CD4-positive, alpha-beta T cell treated with Interferon alpha-2 for 1 hour (primary cell): ENCODE measurements at places on chromosomes 2 and 18.

DNA sequence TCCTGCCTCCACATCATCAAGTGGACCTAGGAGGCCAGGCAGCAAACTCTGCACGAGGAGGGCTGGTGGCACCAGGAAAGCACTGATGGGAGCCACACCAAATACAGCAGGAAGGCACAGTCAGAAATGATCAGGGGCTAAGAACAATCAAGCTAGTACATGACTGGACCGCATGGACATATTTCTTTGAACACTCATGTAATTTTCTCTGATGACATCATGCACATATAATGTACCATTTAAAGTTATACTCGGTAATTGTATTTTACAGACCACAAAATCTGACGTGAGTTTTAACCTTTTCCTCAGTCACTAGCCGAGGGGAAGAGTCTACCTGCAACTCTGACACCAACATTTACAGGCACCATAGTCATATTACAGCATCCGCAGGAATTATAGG is 76.7 kb downstream of the XDH start:
- no peak for DNase-seq

GRCh38 chr2:11024687-11025086 is 113.0 kb downstream of the KCNF1 start:
- no peak for DNase-seq

GRCh38 chr2:231977430-231977829 is 15.9 kb downstream of the DIS3L2 start:
- DNase-seq: no peak

DNA sequence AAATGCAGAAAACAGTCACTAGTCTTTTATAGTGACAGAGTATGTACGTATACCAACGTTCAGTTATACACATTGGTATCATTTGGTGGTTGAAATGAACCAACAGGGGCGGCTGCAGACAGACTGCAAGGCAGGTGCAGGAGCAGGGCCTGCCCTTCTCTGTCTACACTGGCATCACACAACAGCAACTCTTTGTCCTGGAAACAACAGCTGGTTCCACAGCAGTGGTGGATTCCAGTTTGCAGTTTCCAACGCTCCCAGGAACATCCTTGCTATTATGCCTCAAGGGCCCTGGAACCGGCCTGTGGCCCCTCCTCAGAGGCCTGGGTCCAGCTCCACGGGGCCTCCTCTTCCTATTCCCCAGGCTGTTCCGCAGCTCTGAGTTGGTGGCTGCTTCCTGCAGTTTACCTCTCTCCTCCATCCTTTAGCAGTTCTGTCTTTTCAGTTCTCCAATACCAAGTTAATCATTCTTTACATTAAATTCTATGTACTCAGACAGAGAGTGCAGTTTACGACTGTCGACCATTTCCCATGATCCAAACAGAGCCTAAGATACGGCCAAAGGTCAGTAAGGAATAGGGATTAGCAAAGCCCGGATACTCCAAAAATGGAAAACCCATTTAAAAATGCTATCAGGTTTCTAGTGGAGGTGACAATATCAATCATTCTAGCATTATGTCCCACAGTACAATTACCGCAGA is 87.8 kb downstream of the NOL10 start:
- DNase-seq: no peak

DNA sequence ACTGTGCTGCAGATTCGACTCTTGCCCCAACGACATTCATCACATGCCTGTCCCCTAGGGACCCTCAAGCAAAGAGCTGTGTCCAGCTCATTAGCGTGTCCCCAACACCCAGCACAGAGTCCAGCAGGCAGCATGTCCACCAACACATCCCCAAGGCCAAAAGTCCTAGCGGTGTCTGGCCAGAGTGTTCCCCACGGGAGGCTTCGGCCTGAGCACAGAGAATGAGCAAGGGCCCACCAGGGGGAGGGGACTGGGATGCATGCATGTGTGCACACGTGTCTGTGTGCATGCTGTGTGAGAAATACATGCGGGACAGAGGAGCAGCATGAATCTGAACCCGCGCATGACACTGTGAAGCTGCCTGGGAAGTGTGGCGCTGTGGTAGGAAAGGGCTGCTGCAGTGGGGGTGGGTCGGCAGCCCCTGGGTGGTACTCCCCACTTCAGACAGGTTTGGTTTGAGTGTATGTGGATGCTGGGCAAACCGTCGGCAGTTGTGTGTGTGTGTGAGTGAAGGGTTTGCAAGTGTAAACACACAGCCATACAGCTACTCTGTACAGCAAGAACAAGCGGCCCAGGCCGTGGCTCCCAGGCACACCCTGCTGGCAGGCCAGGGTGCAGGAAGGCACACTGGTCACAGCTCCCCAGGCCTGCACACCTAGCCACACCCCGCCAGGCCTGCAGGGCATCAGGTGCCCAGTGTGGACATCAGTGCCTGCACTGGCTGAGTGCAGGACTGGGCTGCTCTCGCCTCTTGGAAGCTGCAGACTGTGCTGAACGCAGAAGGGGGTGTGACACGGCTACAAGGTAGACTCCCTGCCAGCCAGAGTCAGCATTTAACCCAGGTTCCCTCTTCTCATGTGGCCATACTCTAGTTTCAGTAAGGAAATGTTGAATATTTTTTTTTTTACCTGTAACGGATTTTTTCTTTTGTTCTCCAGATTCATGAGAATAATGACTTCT is 19.5 kb upstream of the HES6 start:
- no peak for DNase-seq

DNA sequence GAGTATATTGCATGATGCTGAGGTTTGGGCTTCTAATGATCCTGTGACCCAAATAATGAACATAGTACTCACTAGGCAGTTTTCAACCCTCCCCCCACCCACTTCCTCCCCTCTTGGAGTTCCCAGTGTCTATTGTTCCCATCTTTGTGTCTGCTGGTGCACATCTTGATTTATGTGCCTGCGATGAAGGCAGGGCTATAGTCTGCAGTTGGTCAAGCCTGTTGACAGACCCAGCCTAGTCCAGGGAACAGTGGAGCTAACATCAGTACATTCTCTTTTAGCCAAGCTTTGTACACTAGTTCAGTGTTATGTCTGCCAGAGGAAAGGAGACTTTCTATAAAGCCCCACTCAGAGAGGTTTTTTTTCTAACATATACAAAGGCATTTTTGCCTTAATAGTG is 287.6 kb downstream of the CPS1 start:
- no peak for DNase-seq

DNA sequence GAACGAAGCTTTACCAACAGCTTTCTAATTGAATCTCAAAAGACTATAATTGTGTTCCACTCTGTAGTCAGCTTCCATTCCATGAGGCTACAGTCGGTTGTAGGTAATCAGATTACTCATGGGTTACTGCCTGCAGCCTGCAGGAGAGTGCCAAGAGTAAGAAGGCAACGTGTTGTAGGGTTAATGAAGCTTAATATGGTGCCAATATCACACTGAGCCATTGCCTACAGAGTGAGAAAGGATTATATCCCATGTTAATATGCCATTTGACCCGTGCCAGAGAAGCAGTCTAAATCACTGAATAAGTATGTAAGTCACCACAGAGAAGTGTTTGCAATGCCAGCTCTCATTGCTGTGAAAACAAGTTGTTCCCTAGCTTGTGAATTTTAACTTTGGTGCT is 734.5 kb upstream of the ACVR2A start:
- DNase-seq: no peak

DNA sequence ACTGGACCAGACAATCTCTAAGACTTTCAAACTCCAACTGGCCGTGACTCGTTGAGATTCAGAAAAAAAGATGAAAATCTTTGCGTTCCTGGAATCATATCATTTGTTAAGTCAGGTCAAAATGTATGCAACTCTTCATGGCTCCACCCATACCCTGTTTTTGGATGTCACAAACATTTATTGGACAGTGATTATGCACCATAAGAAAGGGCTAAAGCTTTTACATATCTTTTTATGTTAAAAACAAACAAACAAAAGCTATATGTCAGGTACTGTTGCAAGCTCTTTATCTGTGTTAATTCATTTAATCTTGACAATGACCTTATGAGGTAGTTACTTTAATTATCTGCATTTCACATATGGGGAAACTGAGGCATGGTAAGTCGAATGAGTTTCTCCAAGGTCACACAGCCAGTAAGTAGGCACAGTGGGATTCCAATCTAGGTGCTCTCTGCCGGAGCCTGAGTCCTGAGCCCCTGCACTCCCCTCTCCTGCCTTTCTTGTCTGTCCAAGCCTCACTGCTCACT is 145.7 kb upstream of the MYCN start:
- DNase-seq: no peak

DNA sequence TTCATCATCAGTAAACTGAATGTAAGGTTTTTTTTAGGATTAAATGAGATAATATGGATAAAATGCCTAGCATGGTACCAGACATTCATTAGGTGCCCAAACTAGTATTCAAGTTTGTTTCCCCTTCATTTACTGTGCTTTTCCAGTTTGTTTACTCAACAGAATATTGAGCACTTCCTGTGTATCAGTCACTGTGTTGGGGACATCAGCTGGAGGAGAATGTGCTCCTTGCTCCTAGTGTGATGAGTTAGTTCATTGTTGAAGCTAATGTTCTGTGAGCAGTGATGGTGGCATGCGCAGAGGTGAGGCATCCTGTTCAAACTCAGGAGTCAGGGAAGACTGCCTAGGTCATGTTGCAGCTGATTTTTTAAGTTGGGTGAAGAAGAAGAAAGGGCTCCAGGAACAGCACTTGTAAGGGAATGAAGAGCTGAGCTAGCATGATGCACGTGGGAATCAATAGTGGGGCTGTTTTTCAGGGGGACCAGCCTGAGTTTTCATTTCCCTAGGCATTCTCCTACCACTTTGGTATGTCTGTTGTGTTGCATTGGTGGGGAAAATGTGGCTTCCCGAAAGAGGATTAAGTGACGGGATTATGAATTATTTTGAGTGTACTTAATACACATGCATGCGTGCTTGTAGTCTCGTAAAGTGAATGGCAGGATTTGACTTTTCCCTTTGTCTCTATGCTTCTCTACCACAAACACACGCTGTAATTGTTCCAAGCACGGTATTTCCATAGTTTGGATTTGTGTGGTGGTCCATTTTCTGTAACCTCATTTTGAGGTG is 23.7 kb downstream of the TTLL4 start:
- no peak for DNase-seq
